ENCODE measurements at places on chromosomes 1 and 21.

DNA sequence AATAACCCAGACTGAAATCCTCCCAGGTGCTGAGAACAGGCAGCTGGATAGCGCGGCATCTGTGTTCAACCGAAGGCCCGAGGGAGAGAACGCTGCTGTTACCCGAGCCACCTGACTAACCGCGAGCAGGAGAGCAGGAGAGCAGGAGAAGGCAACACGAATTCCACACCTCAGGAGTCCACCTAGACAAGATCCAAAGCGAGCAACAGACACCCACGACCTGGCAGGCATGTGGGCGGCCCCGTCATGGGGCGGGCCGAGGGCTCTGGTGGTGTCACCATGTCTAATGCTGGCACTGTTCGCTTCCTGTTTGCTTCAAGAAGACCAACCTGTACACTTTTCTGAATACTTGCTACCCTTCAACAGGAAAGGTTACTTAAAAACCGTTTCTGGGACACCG lies 20.9 kb upstream of the SPATC1L start:
- DNase-seq = no peak

GRCh38 chr1:56933161-56933560 lies 32.7 kb downstream of the C8B start:
- DNase-seq = no peak

GRCh38 chr1:27011058-27011764 lies 1.4 kb downstream of the TENT5B start:
- no peak for DNase-seq

DNA sequence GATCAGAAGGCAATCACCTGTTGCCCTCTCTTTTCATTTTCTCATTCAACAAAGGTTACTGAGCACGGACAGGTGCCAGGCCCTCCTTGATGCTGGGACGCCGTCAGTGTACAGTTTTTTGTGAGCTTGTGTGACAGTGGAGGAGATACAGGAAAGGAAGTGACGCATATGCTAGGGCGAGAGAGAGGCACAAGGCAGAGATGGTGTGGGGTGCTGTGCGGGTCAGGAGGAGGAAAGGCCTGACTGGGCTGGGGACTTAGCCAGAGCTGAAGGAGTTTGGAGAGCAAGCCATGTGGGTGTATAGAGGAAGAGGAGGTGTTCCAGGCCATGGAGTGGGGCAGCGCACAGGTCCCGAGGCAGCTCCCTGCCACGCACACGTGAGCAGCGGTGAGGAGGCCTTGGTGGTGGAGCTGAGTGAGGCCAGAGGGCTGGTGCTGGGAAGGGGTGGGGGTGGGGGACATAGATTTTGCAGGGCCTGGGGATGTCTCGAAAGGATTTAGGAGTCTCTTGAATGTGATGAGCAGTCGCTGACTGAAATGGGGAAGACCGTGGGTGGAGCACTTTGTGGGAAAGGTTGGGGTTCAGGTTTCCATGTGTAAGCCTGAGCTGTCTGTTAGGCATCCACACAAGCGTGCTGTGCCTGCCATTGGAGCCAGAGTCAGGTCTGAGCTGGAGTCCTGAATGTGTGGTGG lies 46.0 kb downstream of the TRAPPC10 start:
- DNase-seq = no peak

GRCh38 chr1:116345843-116346242 lies 27.2 kb upstream of the ATP1A1 start:
- no peak for DNase-seq

DNA sequence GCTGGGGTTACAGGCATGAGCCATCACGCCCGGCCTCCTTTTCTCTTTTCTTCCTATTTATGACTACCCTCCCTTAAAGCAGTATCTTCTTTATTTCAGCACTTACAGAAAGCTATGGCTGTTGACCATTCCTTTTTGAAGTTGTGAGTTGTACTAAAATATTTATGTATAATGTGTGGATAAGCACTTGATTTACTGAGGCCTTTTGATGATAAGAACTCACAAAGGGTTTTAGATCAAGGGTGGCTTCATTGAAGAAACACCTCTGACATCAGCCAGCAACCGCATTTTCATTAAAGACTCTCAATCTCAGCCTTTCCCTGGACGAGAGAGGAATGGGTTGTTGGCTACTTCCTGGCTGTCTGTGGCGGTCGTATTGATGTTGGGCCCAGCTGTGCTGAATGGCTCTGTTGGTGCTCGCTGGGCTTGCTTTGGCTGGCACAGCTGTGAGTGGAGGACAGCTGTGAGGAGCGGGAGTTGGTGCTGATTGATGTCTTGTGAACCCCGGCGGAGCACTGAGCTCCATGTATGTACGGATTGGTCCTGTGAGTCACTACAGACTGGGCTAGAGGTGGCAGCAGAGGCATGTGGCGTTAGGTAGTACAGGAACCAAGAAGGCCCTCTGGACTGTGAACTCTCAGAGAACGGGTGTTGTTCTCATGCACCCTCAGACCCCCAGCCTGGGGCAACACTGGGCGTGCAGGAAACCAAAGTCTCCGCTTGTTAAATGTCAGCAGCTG lies 208.8 kb downstream of the KIF26B start:
- no peak for DNase-seq

DNA sequence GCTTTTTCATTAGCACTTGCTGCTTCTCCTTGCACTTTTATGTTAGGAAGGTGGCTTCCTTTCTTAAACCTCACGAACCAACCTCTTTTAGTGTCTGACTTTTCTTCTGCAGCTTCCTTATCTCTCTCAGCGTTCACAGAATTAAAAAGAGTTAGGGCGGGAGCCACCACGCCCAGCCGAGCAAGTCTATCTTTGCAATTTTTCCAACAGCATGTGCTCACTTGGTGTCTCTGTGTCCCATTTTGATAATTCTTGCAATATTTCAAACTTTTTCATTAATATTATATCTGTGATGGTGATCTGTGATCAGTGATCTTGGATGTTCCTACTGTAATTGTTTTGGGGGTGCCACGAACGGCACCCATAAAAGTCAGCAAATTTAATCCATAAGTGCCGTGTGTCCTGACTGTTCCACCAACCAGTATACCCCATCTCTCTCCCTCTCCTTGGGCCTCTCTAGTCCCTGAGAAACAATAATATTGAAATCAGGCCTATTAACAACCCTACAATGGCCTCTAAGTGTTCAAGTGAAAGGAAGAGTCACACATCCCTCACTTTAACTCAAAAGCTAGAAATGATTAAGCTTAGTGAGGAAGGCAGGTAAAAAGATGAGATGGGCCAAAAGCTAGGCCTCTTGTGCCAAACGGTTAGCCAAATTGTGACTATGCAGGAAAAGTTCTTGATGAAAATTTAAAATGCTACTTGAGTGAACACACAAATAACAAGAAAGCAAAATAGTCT lies 15.9 kb upstream of the ITPKB start:
- DNase-seq = no peak

DNA sequence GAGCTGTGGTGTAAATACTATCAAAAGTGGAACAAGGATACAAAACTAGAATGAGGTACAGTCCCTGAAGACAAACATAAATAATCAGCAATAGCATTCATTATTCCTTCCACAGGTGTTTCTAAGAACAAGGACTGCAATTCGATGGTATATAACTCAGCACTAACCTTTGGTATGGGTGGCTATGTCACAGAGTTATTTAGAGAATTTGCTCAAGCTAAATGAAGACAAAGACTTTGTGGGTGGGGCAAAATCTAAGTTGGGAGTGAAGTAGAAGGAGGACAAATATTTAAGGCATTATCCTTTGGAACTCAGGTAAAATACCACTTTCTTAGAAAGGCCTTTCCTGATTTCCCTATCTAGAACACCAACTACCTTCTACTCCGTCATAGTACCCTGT lies 51.5 kb upstream of the CNN3 start:
- no peak for DNase-seq

DNA sequence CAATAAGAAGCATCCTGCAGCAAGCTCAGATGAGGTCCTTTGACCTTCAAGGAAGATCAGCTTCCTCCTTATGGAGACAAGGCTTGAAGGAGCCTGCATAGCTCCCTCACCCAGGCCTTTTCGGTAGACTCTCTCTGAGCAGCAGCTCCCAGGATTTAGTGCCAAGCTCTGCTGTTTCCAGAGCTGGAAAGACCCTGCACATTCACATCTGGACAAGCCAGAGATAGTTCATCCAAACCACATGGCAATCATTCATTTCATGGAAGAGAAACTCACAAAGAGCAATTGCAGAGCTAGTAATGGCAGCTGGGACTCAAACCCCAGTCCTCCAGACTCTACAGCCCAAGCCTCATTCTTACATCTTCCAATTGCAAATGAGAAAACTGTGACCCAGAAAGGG lies 76.4 kb upstream of the EDN2 start:
- DNase-seq = no peak

DNA sequence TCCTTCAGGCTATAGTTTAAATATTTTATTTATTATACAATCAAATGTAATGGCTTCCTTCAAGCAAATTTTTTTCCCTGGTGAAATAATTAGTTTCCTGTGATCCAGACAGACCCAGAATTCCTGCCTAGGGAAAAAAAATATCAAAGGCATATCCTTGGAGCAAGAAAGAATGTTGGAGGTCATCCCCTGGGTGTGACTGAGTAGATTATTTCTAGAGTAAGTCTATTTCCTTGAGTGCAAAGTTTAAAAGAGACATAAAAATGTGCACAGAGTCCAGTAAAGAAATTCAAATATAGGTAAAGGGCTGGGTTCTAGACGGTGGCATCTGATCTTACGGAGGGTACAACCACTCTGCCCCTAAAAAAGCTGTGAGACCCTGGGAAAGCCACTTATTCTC lies 32.2 kb upstream of the SAMD13 start:
- DNase-seq = no peak

GRCh38 chr1:12040457-12041051 lies 21.3 kb downstream of the MIIP start:
- no peak for DNase-seq

DNA sequence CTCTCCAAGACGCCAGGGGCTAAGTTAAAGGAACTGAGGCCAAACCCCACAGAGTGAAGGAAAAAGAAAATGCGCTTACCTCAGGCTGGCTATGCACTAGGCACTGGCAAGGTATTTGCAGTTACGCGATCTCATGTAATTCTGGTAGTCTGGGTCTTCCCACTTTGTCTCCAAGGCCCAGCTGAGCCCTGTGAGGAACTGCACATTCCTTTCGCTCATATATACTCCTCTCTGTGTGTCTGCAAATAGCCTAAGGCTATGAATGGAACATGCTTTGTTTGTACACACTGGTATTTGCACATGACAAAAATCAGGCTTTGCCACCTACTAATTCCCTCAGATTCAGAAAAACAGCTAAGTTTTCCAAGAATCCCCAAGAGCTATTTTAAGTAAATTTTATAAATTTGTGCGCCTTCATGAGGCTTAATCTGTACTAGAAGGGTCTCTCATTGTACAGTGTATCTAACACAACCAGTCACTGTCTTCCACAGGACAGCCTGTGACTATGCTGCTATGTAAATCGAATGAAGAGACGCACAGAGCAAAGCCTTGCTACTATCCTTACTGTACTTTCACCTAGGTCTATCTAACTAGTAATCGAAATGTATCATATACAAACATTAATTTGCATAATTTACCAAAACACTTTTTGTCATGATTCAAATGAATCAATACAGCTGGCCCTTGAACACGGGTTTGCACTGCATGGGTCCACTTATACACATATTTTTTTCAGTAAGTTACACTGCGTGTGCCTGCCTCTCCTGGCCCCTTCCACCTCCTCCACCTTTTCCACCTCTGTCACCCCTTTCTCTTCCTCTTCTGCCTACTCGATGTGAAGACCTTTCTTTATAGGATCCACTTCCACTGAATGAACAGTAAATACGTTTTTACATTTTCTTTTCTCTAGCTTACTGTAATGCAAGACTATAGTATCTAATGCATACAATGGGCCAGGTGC lies 87.0 kb downstream of the SIPA1L2 start:
- no peak for DNase-seq

GRCh38 chr1:210246447-210246846 lies 13.9 kb downstream of the SERTAD4 start:
- no peak for DNase-seq

- peak; percentile 86 for DNase-seq
Measured at GRCh38 chr1:236142253-236143103, at the start of gene GPR137B. Gene GPR137B (plus strand): TSS chr1:236142539. CDS start chr1:236142623, 84 bp downstream.

DNA sequence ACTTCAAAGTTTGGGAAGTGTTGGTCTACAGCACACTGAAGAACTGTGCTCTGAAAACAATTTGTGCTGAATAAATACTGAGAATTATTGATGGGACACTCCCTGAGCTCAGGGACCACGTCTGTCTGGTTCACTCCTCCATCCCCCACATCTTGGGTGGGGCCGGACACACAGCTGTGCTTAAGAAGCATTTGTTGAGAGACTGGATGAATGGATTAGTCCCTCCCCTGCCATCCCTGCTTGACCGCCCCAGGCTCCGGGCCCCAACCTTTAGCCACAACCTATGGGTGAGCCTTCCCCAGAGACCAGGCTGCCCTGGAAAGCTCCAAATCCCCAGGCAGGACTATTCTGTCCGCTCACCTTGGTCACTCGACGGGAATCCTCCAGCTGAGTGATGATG lies 7.5 kb downstream of the TRIM63 start:
- no peak for DNase-seq

DNA sequence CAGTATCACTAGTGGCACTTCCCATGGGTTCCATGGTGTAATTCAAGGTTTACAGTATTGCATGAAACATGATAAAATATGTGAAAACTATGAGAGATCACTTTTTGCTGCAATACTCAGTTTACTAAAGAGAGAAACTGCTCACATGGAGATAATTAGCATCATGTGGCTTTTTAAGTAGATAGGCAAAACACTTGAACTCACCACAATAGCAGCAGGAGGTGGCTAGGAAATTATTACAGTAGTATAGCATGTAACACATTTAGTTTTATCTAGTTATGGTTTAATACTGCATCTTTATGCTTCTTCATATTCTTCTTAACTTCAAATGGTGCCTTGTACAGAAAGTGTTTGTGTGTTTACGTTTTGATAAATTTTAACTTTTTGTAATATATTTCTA lies 698.5 kb upstream of the BRINP3 start:
- no peak for DNase-seq

GRCh38 chr1:246275036-246275435 lies 232.0 kb downstream of the SMYD3 start:
- DNase-seq = no peak

DNA sequence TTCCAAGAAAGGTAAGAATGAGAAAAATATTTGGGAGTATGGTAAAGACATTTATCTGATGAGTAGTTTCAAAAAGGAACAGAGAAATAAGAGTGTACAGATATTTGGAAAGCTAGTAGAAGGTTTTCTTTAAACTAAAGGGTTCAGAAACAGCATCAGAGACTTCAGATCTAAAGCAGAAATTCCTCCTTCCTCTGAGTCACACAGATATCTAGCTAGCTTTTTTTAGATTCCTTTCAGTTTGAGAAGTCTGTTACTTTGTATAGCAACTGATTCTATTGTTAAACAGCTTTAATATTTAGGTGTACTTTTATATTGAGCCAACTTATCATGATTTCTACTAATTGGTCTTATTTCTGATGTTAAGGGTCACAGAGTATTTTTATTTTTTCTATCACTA lies 4.7 kb downstream of the AMY2B start:
- no peak for DNase-seq

DNA sequence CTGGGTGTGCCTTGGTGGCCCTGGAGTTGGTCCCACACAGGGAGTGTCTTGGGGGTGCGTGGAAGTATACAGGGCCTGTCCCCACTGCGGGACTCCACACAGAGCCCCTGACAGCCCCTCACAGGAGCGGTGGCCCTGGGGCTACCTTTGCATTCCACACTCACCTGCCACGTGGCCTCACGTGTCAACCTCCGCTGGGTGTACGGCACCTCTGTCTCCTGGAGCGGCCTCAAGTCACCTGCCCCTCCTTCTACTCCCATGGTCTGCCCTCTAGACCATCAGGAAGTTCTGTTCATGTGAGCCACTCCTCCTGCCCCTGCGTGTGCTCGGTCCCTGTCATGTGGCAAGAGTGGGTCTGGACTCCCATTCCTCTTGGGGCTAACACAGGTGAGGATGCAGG lies 58.6 kb downstream of the FAAP20 start:
- DNase-seq = no peak

- no peak for DNase-seq
Measured at GRCh38 chr21:34337741-34338140, 26.1 kb upstream of the KCNE2 start.

Measured in HL-60 (cell line).